ENCODE measurements at places on chromosomes 16 and 17.

- DNase-seq, result no peak
These were observed 2.3 kb upstream of the CCDC182 start for GRCh38 chr17:57747221-57748017.

GRCh38 chr16:10606607-10607006 lies 26.2 kb upstream of the EMP2 start:
- no peak for DNase-seq

GRCh38 chr17:62807812-62808575 lies at the start of gene MARCHF10:
Gene MARCHF10 (minus strand): TSS chr17:62808314. CDS start chr17:62801735, 6,579 bp downstream.
- DNase-seq, result peak; percentile 37

- DNase-seq, result no peak
These were observed 18.4 kb downstream of the CFAP20 start for GRCh38 chr16:58110571-58111301.

- DNase-seq, result no peak
These were observed 11.6 kb downstream of the AQP8 start for GRCh38 chr16:25228372-25228771.

GRCh38 chr16:87963400-87963799 lies 12.2 kb downstream of the BANP start:
- no peak for DNase-seq

GRCh38 chr17:19418251-19418992 lies 7.4 kb downstream of the RNF112 start:
- DNase-seq, result no peak

DNA sequence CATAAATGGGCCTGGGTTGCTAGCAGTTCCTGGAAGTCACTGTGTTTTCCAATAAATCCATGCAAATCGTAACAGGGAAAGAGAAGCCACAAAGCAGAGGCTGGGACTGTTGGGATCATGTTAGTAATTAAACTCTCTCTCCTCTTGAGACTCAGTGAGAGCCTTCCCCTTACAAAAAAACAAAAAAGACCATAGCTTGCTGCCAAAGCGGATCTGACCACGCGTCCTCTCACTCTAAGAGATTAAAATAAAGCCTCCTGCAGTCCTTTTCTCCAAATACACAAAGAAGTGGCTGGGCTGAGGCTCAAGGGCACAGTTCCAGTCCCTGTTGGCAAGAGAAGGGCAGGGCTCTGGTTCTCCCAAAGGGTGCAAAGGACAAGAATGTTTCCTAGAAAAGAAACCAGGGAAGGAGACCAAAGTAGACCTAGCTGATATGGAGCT lies 38.5 kb downstream of the PIGL start:
- peak; percentile 82 for DNase-seq

GRCh38 chr16:88901718-88902337 lies 35.4 kb upstream of the PABPN1L start:
- DNase-seq, result no peak

DNA sequence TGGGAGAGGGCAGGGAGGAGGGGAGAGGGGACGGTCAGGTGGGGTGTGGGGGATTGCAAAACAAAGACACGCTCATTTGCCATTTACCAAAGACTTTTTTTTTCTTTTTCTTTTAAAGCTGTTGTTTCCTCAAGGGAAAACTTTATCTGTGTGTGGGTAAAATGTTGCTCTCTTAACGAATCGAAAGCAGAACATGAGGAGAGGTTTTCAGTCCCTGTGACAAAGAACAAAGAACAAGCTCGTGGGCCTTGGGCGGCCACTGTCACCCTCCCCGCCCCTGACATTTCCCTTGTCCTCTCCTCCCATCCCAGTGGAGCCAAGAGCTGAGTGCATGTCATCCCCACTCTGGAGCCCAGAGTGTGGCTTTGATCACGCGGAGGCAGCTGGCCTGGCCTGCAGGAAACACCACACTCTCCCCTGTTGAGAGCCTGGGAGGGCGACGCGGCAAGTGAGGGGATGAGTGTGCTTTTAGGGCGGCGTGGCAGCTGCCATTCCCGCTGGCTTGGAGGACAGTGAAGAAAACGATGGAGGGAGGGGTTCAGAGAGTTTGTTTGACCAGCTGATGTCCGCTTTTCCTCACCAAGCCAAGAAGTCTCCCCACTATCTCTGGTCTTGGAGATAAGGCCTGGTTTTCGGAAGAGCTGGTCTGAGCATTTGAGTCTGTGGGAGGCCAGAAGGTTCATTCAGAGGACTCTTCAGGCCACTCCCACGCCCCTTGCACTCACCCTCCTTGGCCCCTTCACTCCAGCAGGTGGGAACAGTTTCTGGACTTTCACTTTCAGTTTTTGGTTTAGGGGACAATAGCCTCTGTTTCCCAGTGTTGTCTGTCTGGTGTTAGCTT lies 11.4 kb downstream of the CCR7 start:
- DNase-seq, result no peak

DNA sequence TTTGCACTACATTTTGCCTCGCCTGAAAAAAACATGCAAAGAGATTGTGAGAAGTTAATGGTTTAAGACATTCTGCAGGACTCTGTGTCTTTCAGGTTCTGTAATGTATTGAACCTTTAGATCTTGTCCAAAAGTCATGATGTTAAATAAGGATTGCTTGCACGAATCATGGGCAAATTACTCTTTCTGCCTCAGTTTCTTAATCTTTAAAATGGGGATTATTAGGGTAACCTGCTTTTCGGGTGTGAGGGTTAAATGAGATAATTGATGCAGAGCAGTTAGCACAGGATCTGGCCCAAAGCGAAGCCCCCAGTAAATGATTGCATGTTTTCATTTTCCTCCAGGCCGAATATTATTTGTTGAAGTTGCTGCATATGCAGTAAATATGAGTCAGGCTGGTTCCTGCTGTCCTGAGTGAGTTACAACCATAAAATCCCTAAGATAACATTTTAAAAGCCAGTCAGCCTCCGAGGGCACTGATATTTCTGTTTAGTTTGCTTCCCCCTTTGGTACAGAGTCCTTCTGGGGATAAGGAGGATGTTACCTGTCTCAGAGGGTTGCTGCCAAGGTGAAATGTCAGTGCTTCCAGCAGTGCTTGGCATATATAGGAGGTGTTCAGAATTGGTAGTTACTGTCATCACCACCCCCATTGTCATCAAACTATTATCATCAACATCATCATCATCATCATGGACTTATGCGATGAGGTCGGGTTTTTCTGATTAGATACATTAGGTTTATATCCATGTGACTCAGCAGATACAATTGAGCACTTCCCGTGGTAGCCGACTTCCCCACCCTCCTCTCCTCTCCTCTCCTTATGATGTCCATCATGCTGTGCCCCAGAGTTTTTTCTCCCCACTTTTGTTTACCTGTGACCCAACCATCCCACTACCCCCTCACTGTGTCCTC lies 20.6 kb upstream of the ARHGAP17 start:
- no peak for DNase-seq

Measured in pancreas (tissue), 10 donors.